ENCODE measurements at places on chromosomes 6 and 20.

DNA sequence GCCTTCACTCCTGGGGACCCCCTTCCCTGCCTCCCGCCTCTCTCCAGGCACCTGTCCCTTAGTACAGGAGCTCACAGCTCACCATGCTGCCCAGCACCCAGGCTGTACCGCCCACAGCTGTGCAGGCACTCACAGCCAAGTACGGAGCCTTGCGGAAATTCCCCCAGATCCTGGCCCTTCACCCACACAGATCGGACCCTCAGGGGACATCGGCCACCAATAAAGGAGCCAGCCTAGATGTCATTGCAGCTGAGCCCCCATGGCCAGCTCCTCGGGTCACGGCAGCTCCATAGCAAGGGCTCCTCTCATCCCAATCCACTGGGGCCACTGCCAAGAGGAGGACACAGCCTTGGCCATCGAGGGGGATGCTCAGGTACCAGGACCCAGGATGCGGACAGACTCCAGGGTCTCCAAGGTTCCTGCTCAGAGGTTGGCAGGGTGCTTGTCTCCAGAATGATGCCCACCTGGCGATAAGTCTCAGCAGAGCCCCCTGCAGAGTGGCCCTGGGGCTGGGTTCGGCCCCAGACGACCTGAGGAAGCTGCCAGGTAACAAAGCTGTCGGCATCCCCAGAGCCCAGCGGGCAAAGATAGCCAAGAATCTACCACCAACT is 82.3 kb downstream of the YTHDF1 start:
- DNase-seq = no peak

DNA sequence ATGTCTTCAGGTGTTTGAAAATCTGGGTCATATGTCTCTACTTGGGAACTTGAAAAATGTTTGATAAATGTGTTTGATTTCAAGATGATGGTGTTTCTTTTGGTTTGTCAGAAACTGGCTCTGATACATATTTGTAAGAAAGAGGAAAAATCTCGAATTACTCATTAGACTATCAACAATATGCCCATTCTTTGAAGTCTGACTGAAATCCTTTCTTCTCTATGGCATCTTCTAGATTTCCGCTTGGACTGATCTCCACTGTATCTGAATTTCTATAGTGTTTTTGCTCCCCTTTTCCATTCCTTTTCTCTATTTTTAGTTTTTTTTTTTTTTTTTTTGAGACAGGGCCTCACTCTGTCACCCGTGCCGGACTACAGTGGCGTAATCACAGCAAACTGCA is 1096.5 kb downstream of the KIF16B start:
- DNase-seq = no peak

DNA sequence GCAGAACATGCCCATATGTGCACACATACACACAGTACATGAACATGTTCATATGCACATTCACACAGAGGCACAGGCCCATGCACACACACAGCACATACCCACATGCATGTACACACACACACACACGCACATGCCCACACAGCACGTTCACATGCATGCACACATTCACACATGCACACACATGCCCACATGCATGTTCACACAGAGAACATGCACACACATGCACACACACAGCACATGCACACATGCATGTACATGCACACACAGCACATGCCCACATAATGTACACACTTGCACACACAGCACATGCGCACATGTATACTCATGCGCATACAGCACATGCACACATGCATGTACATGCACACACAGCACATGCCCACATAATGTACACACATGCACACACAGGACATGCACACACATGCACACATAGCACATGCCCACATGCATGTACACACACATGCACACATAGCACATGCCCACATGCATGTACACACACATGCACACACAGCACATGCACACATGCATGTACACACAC is 25.9 kb downstream of the RNASET2 start:
- no peak for DNase-seq

DNA sequence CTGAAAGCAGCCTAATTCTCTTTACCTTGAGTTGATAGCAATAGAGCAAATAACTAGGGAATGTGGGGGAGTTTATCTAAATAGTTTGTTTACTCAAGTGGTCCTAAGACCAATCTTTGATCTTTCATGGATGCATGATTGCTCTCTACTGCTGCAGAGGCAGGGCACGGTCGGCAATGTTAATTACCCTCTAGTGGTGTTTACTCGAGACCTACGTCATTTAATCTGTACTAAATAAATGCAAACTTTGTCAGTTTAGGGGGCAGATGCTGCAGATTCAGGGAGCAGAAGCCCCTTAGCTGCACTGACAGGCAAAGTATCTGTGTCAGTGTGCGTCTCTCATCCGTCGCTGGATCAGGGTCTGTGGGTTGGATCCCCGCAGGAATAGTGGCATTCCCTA is 6.9 kb downstream of the RTN4IP1 start:
- no peak for DNase-seq

DNA sequence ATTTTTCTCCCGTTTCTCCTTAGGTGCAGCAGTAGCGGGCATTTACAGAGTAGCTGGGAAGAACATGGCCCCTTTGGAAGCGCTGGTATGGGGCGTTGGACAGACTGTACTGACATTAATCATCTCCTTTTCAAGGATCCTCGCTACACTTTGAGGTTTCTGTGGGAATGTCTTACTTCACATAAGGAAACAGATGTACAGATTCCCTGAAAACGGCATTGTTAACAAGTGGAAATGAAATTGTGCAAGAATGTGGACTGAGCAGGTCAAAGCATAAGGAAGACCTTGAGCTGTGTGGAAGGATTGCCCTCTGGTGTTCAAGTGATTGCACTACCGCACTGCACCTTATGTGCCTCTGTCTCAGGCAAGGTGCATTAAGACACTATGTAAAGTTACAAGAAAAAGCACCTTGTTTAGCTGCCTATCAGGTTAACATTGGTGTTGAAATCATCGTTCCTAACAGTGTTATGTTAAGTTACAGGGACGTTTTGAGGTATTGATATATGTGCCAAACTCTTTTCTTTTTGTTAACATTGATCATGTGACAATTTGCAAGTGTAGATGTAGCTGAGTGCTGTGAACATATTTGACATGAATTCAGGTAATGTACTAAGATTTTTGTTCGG is 38.0 kb downstream of the TMEM170B start:
- no peak for DNase-seq

GRCh38 chr6:89385846-89386245 is 26.2 kb downstream of the RRAGD start:
- DNase-seq = no peak

DNA sequence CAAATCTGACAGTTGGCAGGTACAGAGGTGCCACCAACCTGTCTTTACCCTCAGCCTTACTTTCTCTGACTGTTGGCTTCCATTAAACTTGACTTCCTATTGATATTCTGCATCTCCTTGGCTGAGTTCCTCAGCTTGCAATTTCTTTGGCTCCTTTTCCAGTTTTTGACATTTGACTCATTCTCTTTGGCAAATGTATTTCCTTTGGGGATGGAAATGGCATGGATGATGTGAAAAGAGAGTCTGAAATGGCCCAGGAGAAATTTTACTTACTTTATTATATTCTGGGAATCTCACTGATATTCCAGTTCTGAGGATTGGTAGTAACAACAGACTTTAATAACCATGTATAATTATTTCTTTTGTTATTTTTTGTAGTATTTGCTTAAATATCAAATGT is 255.2 kb downstream of the CD109 start:
- DNase-seq = no peak

- no peak for DNase-seq
These were observed 31.6 kb downstream of the OSBPL2 start for GRCh38 chr20:62269871-62270270.

GRCh38 chr6:50096296-50096695 is 46.6 kb upstream of the DEFB112 start:
- DNase-seq = no peak

DNA sequence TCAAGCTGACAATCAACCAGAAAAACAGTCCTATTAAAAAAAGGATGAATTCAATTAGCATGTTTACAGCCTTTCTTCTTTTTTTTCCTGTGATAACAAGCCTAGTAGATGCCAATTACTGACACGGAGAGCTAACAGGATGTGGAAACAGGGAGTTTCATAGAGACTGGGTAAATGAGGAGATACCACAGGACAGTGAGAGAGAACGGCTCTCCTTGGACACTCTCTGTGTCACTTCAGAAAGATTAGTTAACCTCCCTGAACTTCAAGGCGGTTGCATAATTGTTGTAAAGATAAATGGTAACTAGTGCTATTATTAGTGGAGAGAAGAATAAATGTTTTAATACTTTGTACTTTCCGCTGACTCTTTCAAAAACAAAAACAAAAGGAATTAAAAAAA is 14.8 kb downstream of the SLC17A5 start:
- DNase-seq = no peak

DNA sequence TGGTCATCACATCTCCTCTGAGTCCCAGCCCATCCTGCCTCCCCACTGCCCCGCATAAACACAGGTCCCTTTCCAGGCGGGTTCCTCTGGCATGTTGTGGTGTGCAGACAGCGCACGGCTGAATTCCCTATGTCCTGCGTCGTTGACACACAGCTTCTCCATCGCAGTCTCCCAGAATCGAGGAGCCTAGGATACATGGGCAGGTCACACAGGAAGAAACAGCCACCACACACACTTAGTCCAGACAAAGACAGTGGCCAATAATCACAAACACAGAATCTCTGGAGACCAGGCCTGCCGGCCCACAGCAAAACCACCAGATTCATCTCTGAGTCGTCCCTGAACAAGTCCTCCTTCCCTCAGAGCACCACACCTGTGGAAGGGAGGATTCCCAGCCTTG is 34.8 kb downstream of the SCML4 start:
- no peak for DNase-seq

DNA sequence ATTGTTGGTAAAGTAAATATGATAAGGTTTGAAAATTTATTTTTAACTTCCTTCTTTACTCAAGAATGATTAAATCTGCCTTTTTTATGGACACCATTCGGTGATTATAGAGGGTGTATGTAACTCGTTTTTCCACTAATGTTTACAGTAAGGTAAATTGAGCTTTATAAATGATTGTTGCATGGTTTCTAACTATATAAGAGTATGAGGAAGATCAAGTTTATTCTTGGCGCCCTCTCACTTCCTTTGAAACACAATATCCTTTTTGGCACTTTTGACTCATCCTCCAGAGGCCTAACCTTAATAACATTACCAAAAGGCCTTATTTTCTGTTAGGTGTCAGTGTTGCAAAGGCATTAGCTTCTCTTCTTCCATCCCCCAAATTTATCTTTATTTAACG is 41.8 kb upstream of the MTRF1L start:
- DNase-seq = no peak

DNA sequence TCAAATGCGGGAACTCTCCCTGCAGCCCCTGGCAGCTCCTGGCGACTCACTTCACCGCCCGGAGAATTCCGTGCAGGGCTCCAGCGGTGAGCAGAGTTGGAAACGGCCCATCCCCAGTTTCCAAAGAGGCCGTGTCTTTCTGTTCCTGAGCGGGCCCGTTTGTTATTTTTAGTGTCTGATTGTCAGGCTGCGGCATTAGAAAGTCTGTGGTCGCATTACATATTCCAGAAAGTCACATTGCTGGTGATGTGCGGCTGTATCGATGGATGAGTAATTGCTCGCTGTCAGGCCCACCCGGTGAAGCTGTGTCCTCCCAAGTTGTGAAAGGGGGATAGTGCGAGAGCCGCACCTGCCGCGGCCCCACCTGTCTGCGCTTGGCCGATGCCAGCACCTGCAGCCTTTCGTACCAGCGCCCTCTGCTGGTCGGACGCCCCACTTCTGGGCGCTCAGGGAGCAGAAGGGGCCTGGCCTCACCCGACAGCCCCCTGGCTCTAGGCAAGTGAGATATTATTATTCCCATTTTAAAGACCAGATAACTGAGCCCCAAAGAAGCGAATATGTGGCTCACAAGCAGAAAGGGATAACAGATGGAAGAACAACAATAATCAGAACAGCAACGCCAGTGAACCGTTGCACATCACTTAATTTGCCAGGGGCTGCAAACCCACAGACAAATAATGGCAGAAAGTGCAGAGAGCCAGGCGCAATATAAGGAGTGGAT is 244.9 kb downstream of the TSHZ2 start:
- DNase-seq = peak; percentile 81

- DNase-seq = no peak
These were observed 69.3 kb downstream of the FAM229B start for GRCh38 chr6:112156668-112157067.

GRCh38 chr6:14275493-14275851 is 157.9 kb downstream of the CD83 start:
- no peak for DNase-seq

DNA sequence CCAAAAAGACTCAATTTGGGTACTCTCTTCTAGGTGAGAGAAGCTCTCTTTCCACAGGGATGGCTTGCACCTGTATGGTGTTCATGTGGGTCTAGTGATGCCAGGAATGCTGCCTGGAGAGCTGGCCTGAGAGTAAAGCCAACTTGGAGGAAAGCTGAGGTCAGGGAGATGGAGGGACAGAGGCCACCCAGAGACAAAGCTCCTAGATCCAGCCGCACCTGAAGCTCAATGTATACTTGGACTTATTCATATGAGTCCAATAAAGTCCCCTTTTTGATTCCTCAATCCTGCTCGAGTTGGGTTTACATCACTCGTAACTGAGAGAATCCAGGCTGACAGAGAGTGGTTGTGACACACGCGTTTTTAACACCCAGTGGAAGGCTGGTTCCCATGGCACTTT is 33.8 kb downstream of the SULF2 start:
- DNase-seq = no peak

- DNase-seq = no peak
These were observed 20.3 kb downstream of the ENPP1 start for GRCh38 chr6:131828080-131828479.
